Vagina (tissue), 2 donors: ENCODE measurements at places on chromosomes 4 and X.

DNA sequence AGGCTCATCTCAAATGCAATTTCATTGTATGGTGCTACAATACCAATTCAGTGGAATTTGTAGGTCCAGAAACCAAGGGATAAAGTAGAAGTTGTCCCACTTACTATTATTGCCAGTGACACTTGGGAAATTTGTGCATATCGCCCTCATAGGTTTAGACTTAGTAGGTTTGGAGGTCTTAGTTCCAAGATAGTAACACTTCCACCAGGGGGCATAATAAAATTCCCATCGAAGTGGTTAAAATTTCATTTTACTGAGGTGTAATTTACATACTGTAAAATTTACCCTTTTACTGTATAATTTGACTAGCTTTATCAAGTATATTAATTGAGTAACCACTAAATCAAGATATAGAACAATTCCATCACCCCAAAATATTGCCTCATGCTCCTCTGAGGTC lies 174.6 kb downstream of the INPP4B start:
- no peak for DNase-seq

GRCh38 chr4:38803833-38804653 lies 548 bp downstream of the TLR1 start:
- no peak for DNase-seq

GRCh38 chrX:108516184-108516583 lies 76.5 kb downstream of the COL4A5 start:
- no peak for DNase-seq

GRCh38 chrX:100994352-100995281 lies 25.1 kb downstream of the ARL13A start:
- DNase-seq = no peak

GRCh38 chrX:43655151-43656004 lies 721 bp upstream of the MAOA start:
- DNase-seq = no peak

GRCh38 chr4:174702979-174703478 lies 126.0 kb downstream of the GLRA3 start:
- DNase-seq = no peak

GRCh38 chrX:43065978-43066377 lies 288.0 kb upstream of the PPP1R2C start:
- no peak for DNase-seq

- DNase-seq = no peak
Measured at GRCh38 chr4:140237616-140238350, 83.8 kb upstream of the MAML3 start.

- no peak for DNase-seq
Measured at GRCh38 chrX:132442691-132443090, 46.1 kb downstream of the MBNL3 start.

DNA sequence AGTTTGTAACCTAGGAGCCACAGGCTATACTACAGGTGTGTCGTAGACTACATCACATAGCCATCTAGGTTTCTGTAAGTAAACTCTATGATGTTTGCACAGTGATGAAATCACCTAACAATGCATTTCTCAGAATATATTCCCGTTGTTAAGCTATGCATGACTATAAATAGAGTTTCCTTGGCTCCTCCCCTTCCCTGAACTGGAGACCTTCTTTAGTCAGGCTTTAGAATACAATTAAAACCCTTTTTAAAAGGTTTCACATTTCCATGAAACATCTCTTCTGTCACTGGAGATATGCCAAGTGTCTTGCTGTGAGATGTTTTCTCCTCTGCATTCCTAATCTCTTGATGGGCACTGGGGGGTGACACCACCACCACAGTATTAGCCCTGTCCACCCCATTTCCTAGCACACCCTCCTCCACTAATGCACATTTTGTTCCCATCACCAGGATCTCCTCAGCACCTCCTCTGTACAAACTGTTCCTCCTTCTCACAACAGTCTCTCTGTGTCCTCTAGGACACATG lies 334.6 kb upstream of the CPEB2 start:
- no peak for DNase-seq

DNA sequence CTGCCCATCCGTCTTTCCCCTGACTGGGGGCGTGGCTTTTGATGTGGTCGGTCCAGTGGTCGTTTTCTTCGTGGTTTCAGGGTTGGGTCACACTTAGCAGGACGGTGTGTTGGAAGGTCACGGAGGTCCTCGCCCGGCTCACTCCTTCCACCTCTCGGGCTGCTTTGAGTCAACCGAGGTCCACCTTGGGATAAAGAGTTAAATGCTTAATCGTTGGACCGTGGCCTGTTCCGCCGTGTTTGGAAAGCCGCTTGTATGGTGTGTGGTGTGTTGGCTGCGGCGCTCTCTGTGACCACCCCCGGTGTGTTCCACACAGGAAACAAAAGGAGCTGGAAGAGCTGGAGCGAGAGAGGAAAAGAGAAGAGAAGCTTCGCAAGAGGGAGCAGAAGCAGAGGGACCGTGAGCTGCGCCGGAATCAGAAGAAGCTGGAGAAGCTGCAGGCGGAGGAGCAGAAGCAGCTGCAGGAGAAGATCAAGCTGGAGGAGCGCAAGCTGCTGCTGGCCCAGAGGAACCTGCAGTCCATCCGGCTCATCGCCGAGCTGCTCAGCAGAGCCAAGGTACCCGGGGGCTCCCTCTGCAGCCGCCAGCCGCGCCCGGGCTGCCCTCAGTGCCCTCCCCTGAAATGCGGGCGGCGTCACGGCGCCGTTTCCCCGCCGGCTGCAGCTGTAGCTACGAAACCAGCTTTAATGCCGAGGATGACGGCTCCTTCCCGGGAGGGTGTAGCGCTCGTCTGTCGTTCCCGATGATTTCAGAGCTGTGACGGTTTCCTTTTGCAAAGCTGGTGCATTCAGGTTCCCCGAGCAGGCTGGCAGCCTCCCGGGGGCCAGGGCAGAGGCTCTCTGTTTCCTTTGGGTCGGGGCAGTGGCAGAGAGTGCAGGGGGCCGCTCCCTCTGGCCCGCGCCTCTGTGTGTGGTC lies 7.7 kb downstream of the AKAP17A start:
- DNase-seq = no peak

- DNase-seq = no peak
Measured at GRCh38 chr4:566508-567295, 9.4 kb downstream of the TMEM271 start.

GRCh38 chr4:91226867-91227266 lies 1076.9 kb upstream of the GRID2 start:
- DNase-seq = no peak

GRCh38 chrX:10360116-10360515 lies 203.3 kb downstream of the CLCN4 start:
- DNase-seq = no peak

GRCh38 chr4:73978886-73979285 lies 2.9 kb downstream of the PF4 start:
- DNase-seq = no peak

GRCh38 chr4:184662236-184662635 lies 12.7 kb downstream of the PRIMPOL start:
- no peak for DNase-seq

DNA sequence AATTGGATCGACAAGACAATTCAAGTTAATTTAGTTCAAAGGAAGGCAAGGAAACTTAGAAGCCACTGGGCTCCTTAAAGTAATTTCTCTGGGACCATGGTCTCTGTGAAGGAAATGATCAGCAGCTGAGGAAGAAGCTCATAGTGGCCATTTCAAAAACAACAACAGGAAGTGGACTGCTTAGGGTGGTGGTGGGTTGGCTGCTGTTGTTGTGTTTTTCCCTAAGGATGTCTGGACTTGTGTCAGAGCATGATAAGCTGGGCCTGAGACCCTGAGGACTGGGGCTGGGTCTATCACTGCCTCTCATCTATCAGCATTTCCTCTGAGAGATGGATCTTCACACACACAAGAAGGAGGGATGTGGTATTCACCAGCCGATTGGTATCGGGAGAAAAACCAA lies 18.3 kb downstream of the KDR start:
- no peak for DNase-seq

DNA sequence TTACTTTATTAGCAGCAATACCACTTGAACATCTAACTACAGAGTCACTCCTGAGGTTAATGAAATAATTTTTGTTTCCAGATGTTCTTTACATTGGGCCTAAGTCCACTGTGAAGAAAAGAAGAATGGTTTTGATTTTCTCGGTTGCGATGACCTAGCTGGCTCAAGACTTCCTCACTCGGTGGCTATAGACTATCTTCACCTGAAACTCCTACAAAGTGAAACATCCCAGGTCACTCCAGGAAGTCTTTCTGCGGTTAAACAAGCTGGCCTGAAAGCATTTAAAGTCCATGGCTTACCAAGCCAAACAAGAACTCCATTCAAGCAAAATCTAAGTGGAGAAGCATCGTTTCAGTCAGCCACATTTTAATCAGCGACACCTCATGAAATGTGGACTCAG lies 13.7 kb upstream of the SORBS2 start:
- no peak for DNase-seq

DNA sequence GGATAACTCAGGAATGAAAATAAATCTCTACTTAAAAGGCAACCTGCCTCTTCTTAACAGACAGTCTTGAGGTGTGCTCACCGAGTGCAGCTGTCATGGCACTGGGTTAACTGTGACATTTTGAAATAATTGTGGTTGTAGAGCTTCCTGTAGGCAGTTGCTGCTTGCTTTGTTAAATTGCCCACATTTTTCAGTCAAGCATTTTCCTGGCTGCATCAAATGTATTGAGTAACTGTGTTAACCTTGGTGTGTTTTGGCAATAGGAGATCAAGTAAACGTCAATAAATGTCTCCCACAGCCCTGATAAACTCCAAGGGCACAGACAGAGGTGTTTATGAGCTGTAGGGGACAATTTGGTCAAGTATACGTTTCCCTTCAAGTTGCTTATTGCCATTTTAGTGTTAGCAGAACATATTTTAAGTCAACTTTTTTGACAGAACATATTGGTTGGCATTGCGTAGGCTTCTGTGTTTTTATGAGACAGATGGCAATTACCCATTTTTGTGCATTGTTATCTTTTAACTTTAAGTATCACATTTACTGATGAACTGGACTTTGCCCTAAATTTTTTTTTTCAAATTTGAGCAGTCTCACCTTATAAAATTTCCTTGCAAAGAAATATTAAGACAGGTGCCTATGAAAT lies 527.4 kb downstream of the C4orf33 start:
- DNase-seq = no peak

- no peak for DNase-seq
Measured at GRCh38 chr4:47213971-47214370, 182.6 kb downstream of the GABRB1 start.

- no peak for DNase-seq
Measured at GRCh38 chrX:149629730-149630387, 1.7 kb downstream of the TMEM185A start.

DNA sequence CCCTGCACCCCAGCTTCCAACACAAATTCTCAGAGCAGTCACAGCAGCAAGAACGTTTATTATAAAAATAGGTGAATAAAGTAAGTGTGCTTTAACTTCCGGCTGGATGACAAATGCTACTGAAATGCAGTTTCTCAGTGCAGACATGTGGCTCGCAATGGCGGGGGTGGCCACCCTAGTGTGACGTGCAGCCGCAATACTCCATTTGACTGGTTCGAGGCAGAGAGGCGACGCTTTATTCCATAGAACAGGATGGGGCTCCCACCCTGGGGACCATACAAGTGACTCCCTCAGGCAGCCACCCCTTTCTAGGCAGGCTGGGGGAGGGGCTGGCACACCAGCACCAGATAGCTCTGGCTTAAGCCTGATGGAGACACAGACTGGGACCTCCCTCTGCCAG lies 14.5 kb downstream of the TNIP2 start:
- no peak for DNase-seq

DNA sequence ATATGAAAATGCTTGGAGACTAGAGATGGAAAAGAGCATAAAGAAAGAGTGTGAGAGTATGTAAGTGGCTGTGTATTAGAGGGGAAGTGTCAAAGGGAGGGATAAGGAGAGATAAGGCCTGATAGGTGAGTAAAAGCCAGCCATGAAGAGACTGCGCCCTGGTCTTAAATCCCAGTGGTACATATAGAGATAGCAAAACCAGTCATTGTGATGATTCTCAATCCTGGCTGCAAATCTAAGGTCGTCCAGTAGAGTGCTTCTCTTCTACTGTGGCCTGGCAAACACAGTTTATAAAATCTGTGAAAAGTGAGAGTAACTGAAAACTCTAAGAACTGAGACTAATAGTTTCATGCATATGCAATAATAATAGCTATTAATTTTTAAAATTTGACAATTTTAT lies 86.9 kb downstream of the MAB21L2 start:
- DNase-seq = no peak

DNA sequence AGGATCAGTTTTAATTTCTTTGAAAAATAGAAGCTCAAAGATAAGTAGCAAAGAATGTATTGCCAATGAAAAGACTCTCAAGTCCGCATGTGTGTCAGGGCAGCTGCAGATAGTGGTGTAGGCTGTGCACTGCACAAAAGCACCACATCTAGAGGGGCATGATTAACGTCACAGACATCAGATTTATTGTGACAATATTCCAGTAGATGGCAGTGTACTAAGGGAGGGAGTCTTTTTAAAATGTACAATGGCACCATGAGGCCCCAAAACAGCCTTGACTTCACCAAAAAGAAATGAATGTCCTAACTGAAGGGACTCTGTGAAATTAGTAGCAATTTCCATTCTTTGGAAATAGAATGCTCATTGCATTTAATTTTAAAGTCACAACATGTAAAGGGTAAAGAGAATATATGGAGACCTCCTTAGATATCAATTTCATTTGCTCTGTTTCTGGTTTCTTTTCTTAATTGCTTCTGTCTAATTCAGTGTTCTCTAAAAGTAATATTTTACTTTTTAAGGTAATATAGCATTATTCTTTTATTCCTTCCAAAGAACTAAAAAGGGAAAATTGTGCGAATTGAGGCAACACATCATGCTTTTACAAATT lies 98.4 kb downstream of the ZNF827 start:
- DNase-seq = no peak

- DNase-seq = no peak
Measured at GRCh38 chr4:147843162-147843561, 111.3 kb downstream of the ARHGAP10 start.

GRCh38 chrX:21574793-21575192 lies 83.3 kb downstream of the KLHL34 start:
- DNase-seq = no peak

GRCh38 chr4:35106091-35106734 lies 1138.1 kb downstream of the ARAP2 start:
- no peak for DNase-seq

DNA sequence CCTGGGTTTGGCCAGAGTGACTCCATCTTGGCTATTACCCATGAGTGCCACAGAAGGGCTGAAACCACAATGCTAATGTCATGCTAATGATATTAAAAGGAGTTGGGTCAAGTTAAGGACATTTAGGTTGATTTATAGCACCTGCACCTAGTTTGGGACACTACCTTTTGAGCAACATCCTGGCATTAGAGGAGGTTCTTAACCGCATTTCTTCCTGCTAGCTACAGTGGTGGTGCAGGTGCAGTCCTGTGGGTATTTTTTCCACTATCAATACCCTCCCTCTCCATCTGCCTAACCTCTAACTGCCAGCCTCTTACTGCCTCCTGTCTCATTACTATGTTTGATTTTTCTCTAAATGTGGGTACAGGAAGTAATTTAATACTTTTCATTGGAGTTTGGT lies 1276.1 kb downstream of the FSTL5 start:
- DNase-seq = no peak
